RPMI8226 (cell line): ENCODE measurements at places on chromosomes 5 and 9.

DNA sequence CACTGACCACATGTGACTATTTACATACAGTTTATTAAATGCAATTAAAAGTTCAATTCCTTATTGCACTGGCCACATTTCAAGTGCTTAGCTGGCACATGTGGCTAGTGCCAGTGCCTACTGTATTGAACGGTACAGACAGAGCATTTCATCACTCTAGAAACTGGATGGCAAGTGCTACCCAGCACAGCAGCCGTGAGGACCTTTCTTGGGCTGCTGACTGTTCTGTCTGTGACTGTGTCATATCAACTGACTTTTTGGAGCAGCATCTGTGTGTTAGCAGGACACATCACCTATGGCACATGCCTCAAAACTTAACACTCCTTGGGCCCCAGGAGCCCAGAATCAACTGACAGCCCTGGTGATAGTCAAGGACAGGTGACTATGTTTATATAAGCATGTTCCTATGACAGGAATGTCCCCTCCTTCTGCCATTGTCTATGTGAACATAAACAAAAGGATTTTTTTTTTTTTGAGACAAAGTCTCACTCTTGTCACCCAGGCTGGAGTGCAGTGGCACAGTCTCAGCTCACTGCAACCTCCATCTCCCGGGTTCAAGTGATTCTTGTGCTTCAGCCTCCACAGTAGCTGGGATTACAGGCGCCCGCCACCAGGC lies 8.9 kb downstream of the IRF1 start:
- no peak for DNase-seq

DNA sequence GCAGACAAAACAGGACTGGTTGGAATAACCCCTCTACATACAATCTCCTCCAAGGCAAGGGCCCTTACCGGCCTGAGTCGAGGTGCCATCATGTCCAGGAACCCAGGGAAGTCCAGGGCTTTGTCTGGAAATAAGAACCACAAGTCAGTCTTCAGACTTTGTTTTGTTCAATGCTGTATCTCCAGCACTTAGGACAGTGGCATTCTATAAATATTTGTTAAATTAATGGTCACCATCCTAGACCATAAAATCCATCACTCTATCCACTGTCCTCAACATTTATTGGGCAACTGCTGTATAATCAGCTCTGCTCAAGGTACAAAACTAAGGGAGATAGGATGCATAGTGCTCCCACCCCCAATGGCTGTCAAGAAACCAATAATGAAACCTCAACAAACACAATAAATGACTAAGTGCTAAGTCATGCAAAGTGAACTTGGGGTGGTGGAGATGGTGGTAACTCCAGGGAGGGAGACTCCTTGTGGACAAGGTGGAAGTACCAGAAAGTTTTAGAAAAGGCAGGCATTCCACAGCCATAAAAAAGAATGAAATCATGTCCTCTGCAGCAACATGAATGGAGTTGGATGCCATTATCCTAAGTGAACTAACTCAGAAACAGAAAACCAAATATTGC lies 5.0 kb downstream of the RELL2 start:
- DNase-seq = no peak

- no peak for DNase-seq
These were observed 2002.2 kb upstream of the ACO1 start for GRCh38 chr9:30382271-30382670.

DNA sequence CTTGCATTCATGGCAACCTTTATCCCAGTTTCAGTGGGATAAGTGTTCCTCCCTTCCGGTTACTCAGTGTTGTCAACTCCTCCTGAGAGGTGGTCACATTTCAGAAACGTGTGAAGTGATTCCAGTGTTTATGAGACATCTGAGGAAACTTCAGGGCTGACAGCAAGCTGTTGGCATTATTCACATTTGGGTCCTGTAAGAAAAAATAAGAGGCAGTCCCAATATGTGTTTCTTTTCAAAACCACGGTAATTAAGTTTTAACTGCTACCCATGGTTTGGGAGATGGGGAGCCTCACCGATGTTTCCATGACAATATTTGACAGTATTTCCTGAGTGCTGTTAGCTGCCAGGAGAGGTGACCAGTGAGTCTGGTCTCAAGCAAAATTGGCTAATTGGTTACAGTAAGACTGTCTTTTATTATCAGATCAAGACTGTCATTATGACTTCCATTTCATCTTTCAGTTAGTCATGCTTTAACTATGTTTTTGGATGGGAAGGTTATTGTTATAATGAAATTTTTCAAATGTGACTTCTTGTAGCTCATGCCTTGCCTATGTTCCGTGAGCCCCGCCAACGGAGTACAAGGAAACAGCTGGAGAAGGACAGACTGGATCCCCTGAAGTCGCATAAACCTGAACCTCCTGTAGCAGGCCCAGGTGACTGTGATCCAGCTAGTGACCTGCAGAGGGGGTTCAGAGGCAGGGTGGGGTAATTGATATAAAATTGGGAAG lies 115.3 kb downstream of the GDNF start:
- no peak for DNase-seq

DNA sequence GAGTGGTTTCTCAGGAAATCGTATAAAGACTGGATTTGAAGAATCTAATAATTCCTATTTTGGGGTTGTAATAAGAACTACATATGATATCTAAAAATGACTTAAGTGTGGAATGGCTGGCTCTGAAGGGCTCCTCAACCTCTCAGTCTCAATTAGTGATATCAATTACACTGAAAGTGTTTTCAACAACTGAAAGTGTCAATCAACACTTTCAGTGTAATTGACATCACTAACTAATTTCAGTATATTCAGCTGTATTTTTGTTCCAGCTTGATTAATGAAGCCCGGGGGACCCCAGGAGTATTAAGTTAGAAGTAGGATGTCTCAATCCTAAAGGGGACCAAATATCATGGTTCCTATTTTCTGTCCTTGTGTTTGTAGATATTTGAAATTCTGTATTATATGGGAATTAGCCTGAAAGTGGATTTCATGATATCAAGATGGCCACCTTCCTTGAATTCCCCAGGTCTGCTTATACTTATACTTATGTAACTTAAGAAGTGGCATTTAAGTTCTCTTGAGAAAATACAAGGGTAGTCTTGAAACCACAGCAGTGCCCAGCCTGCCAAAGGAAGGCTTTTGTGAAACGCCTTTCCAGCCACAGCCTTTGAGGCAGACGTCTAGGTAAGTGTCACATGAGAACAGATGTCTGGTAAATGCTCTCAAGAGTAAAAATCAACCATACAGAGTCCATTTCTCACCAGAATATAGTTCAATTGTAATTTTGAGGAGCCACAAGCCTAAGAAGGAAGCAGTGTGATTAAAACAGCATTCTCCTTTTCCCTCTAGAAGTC lies 4.6 kb downstream of the BASP1 start:
- peak; percentile 17 for DNase-seq

- no peak for DNase-seq
These were observed 6.3 kb downstream of the PDCD1LG2 start for GRCh38 chr9:5516453-5517220.

GRCh38 chr5:128196791-128197190 lies 113.2 kb downstream of the SLC12A2 start:
- DNase-seq = no peak

DNA sequence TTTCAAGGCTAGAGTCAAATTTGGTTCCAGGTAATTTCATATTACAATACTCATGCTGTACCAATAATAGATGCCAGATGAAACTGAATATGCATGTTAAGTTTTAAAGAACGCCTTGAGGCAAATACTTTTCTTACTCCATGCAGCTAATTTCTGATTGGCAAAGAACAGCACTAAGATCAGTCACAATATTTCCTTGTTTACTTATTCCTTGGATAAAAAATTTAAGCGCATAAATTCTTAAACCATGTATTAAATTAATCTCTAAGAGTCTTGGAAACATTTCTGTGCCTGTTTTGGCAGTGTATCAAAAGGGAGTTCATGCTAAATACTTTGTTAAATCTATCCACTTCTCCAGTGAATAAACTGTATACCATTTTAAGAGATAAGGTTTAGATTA lies 173.5 kb downstream of the SLC12A2 start:
- no peak for DNase-seq

DNA sequence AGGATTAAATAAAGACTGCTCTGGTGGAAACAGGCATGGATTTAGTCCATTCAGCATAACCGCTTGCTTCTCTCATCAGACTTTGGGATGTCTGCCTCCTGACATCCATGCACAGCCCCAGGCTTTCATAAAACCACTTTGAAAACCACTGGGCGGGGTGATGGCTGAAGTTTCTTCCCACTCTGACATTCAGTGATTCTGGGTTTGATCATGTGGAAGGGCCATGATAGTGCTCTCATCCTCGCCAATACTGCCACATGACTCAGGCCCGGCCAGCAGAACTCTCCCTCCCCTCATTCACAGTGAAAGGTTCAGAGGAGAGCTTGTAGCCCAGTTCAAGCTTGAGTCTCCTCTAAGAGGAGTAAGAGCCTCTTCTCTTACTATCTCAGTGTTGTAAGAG lies 29.6 kb upstream of the GLRA1 start:
- no peak for DNase-seq

DNA sequence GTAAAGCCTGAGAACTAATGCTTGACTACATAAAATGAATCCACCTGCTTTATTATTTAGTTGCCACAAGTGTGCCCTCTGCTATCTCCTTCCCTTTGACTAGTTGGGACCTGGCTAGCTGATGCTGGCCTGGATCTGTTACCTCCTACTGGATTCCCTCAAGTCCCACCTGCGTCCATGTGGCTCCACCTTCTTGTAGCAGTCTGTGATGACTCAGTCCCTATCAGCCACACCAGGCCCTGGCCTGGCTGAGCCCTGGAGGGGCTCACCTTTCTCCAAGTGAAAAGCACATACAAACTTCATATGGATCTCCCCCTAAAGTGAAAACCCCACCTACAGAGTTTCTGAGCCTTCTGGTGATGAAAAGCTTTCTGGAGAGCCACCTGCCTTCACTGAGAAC lies 611.4 kb downstream of the SEMA5A start:
- no peak for DNase-seq

- no peak for DNase-seq
These were observed 11.2 kb upstream of the CDKN2AIPNL start for GRCh38 chr5:134422791-134423365.

- DNase-seq = no peak
These were observed 35.3 kb upstream of the RNF20 start for GRCh38 chr9:101498323-101498722.

- no peak for DNase-seq
These were observed 559.5 kb upstream of the SGCD start for GRCh38 chr5:155767470-155767869.

- DNase-seq = no peak
These were observed 6.7 kb upstream of the BICD2 start for GRCh38 chr9:92771309-92771708.

DNA sequence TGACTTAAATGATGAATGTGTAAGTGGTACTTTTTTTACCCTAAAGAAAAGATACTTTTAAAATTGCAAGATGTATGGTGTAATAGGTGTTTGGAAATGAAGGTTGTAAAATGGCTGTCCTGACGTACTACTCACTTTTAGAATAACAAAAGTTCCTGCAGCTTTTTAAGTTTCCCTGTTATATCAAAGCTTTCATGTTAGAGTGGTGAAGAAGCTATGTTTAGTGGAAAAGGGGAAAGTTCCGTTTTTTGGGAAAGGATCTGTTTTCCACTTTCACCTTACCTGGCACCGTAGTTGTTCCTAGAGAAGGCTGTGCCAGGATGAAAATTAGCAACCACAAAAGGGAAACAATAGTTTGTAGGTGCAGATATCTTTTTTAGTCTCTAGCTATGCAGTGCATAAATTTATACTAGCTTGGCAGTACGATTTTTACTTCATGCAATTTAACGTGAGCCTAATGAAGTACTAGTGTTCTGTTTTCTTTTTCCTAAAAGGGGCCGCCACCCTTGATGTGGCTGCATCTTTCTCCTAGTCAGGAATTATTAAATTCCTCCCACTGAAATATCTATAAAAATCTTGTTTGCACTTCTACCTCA lies 1.3 kb downstream of the TNPO1 start:
- no peak for DNase-seq

DNA sequence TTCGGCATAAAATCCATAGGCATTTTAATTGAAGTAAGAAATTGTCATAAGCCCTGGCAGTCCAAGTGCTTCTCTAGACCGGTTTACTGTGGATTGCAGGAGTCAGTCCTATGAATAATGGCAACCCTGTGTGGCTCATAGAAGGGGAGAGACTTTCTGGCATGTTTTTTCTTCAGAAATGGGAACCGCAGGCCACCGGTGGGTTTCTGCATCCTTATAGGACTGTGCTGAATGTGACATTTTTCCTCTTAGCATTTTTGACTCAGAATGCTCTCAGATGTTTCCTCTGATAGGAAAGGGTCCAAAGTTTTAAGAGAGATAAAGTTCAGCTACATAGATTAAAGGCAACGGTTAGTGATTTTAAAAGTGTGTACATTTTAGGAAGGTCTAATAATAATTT lies 6.3 kb downstream of the DAPK1 start:
- no peak for DNase-seq

DNA sequence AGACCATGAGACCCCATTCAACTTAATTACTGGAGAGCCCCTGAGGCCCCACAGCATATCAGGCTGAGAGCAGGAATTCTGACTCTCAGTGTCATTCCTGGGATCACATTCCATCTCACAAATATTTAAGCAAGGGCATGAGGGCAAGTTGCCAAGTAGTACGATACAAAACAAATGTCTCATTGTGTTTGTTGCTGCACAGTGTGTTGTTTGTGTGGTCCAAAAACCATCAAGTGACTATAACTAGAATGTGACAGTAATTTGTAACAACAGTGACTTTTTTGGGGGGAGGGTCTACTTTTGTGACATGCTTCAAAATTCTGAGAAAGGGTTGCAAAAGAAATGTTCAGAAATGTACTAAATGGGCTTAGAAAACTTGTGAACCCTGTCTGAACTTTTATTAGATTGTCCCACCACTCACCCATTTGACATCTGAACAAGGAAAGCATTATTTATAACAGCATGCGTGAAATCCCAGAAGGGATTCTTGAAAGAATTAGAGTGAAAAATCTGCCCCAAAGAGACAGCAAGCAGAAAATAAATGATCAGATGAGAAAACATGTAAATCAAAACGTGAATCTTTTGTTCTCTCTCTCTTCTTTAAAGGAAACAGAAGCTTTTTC lies 347.0 kb downstream of the NTRK2 start:
- DNase-seq = no peak

DNA sequence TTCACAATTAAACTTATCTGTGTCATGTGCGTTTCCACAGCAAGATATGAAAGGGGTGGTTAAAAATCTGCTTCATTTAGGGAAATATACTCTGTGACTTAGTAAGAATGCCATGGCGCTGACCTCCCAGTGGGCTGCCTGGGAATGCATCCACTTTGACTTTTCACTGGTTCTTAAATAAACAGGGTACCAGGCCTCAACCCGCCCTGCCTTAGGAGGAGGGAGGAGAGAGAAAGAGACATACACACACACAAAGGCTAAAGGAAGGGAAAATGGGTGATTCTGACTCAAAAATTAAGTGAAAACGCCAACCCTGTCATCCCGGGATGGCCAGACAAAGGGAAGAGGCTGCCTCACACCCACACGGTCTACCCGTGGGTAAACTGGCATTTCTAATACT lies 122.1 kb downstream of the EBF1 start:
- DNase-seq = no peak

- no peak for DNase-seq
These were observed 471.7 kb upstream of the RORB start for GRCh38 chr9:74025402-74025925.
